ENCODE measurements at places on chromosomes 1 and 21.

DNA sequence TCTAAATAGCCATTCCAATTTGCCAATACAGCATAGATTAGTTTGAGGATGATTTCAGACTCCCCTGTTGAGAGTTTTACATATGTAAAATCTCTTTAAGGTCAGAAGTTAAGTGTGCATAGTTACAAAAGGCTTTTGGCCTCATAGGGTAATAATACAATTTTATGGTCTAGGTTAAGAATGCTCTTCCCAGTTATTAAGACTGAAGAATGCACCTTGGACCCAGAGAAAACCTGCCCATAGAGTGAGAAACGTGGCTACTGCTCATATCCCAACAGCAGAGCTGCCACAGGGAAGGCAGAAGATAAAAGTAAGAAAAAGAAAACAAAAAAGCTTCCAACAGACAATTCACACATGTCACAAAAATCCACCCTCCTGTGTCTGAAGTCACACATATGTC, 255.9 kb downstream of the LMO4 start:
- DNase-seq: no peak

GRCh38 chr1:5651964-5652821, 340.0 kb downstream of the NPHP4 start:
- DNase-seq: no peak

DNA sequence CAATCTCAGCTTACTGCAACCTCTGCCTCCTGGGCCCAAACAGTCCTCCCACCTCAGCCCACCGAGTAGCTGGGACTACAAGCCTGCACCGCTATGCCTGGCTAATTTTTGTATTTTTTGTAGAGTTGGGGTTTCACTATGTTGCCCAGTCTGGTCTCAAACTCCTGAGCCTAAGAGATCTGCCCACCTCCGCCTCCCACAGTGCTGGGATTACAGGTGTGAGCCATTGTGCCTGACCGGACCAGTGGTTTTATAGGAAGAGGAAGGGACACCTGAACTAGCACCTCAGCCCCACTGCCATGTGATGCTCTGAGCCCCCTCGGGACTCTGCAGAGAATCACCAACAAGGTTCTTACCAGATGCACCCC, 4.1 kb downstream of the CRYBG2 start:
- DNase-seq: no peak

GRCh38 chr1:235749755-235750300, 100.2 kb upstream of the GNG4 start:
- no peak for DNase-seq

GRCh38 chr1:96764469-96764868, 42.9 kb downstream of the PTBP2 start:
- no peak for DNase-seq

DNA sequence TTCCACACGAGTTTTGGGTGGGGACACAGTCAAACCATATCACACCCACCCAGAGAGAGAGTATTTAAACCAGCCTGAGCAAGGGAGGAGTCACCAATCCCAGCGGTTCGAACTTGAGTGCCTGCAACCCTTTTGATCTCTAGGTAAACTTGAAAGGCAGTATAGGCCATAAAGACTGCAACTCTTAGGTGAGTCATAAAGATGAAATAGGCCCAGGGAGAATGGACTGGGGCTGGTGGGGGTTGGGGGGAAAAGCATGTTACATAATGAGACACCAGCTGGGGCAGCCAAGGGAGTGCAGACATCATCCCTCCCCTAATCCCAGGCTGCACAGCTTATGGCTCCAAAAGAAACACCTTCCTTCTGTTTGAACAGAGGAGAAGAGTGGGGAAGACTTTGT, 99.8 kb upstream of the LHX8 start:
- DNase-seq: no peak

DNA sequence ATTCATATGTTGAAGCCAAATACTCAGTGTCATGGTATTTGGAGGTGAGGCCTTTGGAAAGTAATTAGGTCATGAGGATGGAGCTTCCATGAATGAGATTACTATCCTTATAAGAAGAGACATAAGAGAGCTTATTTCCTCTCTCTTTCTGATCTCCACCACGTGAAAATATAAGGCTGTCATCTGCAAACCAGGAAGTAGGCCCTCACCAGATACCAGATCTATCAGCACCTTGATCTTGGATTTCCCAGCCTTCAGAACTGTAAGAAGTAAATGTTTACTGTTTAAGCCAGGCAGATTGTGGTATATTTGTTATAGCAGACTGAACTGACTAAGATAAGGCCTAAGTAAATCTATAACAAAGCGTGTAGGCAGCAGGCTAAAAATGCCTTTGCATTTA, 25.3 kb downstream of the RBM11 start:
- no peak for DNase-seq

- DNase-seq: no peak
These were observed 292.8 kb downstream of the HMCN1 start for GRCh38 chr1:186026946-186027345.

DNA sequence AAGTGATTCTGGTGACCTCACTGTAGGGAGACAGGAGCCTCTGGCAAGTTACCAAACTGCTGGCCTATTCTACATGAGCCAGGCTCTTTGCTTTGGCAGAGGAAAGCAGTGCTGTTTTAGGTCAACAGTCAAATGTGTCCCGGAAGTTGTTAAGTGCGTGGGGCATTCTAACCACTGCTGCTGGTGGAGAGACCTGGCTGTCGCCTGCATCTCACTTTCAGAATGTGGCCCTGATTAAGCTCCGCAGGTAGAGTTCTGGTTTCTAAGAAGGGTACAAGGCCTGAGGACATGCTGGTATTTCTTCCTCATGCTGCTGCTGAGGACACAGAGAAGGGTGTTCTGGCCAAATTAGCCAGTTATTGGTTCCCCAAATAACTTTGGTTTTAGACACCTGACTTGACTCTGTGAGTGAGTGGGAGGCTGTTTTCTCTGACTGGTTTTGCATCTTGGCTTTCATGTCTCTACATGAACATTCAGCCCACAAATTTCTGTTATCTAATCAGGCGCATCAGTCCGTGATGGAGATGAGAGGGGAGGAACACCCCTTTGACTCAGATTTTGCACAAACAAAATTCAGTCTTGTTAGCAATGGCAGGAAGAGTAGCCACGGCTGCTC, 120.8 kb downstream of the LMO4 start:
- DNase-seq: no peak

DNA sequence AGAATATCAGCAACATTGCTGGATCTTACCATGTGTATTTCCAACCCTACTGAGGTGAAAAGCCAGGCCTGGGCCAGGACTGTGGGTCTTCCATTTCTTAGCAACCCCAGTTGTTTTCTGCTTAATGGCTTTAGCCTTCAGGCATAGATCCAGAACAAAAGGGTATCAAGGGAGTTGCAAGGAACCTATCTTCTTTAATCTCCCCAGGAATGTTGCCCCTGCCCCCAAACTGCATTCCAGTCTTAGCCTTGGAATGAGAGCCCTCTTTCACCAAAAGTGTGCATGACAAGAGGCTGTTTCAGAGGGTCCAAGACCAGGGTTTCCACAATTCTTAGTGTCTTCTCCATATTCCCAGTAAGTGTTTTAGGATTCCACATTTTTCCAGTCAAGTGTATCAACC, 87.9 kb upstream of the SOX13 start:
- DNase-seq: no peak

GRCh38 chr1:161722406-161722805, 1.1 kb downstream of the FCRLB start:
- DNase-seq: no peak

- DNase-seq: no peak
These were observed 15.5 kb downstream of the PI4KB start for GRCh38 chr1:151311589-151312331.
